Mammary microvascular endothelial cell (primary cell): ENCODE measurements at places on chromosomes 1 and 21. TPM values are rescaled to one million over a fixed set of nuclear protein-coding genes. Genes with fewer than 3 reads are reported as not detected.

Gene OR2L3
- total RNA-seq = not detected in 2 replicates

Gene CHI3L1
- total RNA-seq = not detected in 2 replicates

Gene SPRR2E
- not detected in 2 replicates for total RNA-seq

Gene TMEM59
- 170 and 194 TPM in 2 replicates for total RNA-seq

Gene POGZ
- total RNA-seq = 12.8 and 13.7 TPM in 2 replicates

Gene KRTAP19-2
- total RNA-seq = not detected in 2 replicates

Gene PLA2G2F
- total RNA-seq = not detected in 2 replicates
